ENCODE measurements at places on chromosomes 3 and 15.

DNA sequence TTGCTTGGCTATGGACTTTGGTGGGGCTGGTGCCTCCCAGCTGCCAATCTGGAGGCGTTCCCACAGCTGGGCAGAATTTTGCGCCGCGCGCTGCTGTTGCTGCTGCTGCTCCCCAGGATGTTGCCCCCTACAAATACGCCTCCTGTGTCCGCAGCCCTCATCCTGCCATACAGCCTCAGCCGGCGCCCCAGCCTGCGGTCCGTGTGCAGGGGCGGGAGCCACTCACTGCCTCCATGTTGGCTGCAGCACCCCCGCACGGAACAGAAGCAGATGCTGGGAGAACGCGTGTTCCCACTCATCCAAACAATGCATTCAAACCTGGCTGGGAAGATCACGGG is 197.7 kb upstream of the MCTP2 start:
- DNase-seq, result no peak

- DNase-seq, result peak; percentile 75
Measured at GRCh38 chr15:91852741-91853510, 582 bp upstream of the SLCO3A1 start.

GRCh38 chr3:3800685-3801493 is 1.7 kb downstream of the LRRN1 start:
- peak; percentile 1 for DNase-seq

GRCh38 chr3:194682694-194683310 is 2.9 kb upstream of the FAM43A start:
- DNase-seq, result peak; percentile 65

GRCh38 chr3:53991240-53991639 is 99.6 kb upstream of the SELENOK start:
- no peak for DNase-seq

DNA sequence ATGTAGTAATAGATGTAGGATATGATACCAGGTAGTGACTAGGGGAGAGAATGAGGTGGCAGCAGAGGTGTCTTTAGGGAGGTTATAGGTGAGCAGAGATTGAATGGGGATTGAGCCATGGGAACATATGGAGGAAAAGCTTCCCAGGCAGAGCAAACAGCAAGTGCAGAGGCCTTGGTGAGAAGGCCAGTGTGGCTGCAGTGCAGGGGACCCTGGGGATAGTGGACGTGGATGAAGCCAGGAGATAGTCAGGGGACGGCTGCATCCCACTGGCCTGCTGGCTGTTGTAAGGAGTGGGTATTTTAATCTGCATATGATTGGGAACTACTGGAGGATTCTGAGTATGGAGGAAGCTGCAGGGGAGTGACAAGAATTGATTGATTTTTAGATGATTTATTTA is 62.7 kb upstream of the TRAK1 start:
- no peak for DNase-seq

DNA sequence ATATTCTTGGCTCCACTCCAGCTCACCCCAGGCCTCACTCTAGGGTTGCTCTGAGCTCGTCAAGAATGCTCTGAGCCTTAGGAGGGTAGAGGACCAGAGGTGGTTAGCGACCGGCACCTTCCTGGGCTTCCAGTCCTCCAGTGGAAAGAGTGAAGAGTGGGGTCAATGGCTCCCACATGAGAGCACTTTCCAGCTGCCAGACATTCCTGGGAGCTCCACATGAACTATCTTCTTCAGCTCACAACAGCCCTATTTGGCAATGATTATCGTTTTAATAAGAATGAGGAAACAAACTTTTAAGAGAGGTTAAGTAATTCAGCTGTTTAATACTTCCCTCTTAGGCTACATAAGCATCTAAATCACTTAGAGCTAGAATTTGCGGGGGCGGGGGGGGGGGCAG is 139.3 kb downstream of the STT3B start:
- DNase-seq, result no peak

GRCh38 chr3:147680837-147681483 is 271.8 kb downstream of the ZIC1 start:
- no peak for DNase-seq

All from stimulated activated CD4-positive, alpha-beta T cell treated with anti-CD3 and anti-CD28 coated beads, Interleukin-4, amount 100 ng/mL, for 1 hour (primary cell).